ENCODE measurements at places on chromosomes 6 and 20.

DNA sequence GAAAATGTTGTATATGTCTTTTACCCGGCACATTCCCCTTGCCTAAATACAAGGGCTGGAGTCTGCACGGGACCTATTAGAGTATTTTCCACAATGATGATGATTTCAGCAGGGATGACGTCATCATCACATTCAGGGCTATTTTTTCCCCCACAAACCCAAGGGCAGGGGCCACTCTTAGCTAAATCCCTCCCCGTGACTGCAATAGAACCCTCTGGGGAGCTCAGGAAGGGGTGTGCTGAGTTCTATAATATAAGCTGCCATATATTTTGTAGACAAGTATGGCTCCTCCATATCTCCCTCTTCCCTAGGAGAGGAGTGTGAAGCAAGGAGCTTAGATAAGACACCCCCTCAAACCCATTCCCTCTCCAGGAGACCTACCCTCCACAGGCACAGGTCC is 11.3 kb upstream of the MAPRE1 start:
- DNase-seq: no peak

DNA sequence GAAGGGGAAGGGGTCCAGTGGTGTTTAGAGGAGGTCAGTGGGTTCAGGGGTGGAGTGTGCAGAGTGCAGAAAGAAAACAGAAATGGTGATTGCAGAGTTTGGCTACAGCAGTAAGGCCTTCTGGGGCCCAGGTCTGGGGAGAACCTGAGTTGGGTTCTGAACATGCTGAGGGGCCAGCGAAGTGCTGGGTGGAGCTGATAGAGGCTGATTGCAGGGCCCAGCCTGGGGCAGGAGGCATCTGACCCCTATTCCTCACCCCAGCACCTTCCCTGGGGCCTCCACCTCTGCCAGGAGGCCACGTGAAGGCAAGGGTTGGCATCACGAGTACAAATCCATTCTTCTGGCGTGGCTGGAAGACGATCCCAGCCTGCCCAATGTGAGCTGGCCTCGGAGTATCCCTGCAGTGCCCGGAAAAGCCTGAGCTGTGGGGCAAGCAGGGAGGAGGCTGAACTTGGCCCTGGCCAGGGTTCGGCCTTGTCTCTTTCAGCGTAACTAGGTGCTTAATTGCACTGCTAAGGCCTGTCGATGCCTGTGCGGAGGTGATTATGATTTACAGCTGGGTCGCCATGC is 35.3 kb downstream of the VSTM2L start:
- DNase-seq: no peak

- DNase-seq: no peak
Measured at GRCh38 chr6:88263591-88263990, 97.4 kb upstream of the CNR1 start.

DNA sequence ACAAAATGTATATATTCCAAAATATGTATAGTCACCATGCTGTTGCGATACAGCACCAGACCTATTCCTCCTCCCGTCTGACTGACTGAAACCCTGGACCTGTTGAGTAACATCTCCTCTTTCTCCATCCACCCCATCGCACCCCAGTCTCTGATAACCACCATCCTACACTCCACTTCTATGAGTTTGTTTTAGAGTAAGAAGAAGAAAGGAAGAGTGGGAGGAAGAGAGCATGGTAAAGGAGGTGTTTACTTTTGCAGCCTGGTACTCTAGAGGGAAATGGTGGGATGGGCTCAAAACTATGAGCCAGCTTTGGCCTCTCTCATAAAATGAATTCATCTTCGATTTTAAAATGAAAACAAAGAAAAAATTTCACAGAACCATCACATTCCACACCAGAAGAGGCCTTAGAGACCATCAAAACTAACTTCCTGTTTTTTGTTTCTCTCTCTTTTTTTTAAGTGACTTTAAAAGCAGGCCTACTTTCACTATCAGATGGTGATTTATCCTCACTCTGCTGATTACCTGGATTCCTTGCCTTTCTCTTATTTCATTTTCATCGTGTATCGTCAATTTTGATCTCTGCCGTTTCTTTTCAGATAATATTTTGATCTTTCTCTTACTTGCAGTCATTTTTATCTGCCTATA is 16.8 kb upstream of the FUCA2 start:
- DNase-seq: no peak

- DNase-seq: no peak
Measured at GRCh38 chr20:10505827-10506226, 70.7 kb downstream of the SLX4IP start.

GRCh38 chr6:21753241-21754108 is 159.9 kb downstream of the SOX4 start:
- no peak for DNase-seq

GRCh38 chr6:39758905-39759605 is 33.1 kb upstream of the DAAM2 start:
- no peak for DNase-seq

- no peak for DNase-seq
Measured at GRCh38 chr6:14337152-14337551, 219.6 kb downstream of the CD83 start.

- DNase-seq: no peak
Measured at GRCh38 chr6:9140951-9141460, 705.7 kb upstream of the SLC35B3 start.

Measured in GM04504 (cell line).